ENCODE measurements at places on chromosomes 12 and 14.

DNA sequence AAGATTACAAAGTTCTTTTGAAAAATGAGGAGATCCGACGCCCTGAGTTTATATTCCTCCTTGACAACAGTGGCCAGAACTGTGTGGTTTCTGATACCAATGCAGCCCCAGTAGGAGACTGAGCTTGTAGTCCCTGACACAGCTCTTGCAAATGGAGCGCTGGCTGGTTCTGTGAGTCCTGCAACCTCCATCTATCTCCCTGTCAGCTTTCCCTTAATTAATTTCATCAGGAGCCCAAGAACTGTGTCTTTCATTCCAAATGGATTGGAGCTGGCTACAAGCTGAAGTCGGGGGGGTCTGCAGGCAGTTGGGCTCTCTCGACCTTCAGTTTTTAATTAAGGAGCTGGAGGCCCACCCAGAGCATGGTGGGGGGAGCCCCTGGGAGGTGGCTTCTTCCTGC, 160.6 kb downstream of the ADGRD1 start:
- DNase-seq, result no peak

- no peak for DNase-seq
These were observed 21.8 kb upstream of the KRT8 start for GRCh38 chr12:52926596-52927234.

DNA sequence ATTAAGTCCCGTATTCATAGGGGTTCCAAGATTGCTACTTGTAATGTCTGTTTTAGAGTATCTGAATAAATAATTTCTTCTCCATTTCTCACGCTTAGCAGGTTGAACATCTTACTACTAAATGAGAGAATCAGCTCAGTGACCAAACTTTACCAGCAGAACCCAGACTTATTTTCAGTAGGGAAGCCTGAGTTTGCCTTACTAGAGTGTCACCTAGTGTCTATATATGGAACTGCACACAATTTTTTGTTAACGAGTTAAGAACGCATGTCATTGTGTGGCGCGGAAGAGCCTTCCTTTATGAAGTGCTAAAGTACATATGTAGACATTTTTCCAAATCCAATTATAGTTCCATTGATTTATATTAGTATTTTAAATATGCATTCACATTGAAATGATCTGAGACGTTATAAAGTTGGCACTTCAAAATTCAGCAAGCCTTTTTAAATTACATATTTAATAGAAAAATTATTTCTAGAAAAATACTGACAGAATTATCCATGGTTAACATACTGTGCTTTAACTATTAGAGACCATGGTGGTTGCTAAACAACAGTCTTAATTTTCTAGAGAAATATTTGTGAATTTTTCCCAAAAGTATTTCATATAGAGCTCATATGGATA, 88.3 kb downstream of the RPS29 start:
- DNase-seq, result peak; percentile 63

DNA sequence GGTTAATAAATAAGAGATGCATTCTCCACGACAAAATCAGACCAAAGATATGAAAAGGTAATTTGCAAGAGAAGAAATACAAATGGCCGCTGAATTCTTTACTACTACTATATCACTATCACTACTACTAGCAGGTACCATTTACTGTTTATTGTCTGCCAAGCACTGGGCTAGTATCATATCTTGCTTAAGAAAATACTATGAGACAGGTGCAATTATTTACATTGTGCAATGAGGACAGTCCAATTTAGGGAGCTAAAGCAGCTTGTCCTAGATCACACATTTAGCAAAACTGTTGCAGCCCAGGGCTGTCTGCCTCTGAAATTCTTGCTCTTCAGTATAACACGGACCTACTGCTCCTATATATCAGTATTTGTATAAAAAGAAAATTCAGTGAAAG, 52.8 kb downstream of the CRADD start:
- no peak for DNase-seq
